ENCODE measurements at places on chromosomes 7 and 10.
A peak's percentile ranks its signal among the peaks of the same experiment; 100 is the strongest.

DNA sequence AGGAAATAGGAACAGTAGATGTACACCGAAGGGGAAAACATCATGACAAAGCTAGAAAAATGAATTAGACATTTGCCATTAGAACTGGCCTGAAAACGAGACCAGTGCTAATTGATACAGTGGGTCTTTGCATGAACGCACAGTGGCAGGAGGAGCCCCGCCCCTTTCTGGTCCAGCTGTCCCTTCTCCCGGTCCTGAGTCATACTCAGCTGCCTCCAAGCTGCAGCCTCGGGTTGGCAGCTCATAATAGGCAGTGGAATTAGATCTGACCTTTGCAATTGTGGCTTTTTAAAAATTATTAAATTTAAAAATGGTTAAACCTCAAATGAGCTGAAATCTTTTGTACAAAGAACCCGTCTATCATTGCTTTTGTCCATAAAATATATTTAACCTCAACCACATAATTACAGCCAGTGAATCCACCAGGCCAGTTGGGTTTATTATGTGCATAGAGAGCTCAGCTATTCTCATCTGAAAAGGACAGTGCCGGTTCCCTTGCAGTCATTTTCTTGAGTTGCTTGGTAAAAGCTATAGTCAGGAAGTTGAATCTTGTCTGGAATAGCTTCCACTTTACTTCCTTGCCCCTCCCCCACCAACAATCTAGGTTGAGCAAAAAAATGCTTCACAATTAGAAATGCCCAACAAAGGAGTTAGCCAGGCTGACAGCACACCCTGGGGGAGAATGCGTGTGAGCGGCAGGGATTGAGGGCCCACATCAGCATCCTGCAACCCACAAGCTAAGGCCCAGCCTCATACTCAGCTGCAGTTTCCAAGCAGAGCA lies 147.1 kb downstream of the BUB3 start:
- DNase-seq = peak; percentile 5

DNA sequence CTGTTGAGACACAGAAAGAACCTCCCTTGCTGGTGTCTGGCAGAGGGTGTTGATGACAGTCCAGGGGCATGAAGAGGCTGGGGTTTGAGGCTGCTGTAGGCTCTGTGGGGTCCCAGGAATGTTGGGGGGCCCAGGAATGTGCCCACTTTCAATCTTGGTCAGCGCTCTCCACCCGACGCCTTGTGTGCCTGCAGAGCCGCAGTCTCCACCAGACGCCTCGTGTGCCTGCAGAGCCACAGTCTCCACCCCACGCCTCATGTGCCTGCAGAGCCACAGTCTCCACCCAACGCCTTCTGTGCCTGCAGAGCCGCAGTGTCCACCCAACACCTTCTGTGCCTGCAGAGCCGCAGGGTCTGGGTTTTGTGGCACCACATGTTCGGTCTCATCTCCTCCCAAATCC lies 84.0 kb downstream of the ADARB2 start:
- no peak for DNase-seq

DNA sequence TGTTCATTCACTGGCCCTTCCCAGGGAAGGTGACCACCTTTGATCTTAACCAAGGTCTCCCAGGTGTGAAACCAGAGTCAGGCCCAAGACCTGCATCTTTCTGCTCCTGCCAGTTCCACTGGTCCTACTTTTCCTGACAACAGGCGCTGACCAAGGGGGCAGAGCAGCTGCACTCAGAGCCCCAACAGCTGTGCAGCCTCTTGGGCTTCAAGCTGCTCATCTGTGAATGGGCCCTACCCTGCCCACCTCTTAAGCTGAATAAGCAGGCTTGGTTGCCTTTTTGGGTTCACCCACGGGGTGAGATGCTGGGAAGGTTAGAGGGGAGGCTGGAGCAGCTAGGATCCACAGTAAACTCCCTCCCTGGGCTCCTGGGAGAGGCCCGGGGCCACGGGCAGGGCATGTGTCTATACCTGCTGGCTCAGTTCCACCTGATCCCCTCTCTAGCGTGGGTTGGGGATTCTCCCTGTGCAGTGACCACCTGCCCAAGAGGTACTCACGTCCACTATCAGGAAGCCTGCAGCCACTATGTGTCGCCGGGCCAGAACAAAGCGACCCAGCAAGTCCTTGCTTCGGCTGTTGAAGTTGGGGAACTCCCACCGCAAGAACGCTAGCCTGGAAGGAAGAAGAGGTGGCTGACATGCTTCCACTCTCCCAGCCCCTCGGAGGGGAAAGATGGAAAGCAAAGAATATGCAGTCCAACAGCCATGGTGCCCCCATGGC lies 10.6 kb downstream of the TBRG4 start:
- no peak for DNase-seq

DNA sequence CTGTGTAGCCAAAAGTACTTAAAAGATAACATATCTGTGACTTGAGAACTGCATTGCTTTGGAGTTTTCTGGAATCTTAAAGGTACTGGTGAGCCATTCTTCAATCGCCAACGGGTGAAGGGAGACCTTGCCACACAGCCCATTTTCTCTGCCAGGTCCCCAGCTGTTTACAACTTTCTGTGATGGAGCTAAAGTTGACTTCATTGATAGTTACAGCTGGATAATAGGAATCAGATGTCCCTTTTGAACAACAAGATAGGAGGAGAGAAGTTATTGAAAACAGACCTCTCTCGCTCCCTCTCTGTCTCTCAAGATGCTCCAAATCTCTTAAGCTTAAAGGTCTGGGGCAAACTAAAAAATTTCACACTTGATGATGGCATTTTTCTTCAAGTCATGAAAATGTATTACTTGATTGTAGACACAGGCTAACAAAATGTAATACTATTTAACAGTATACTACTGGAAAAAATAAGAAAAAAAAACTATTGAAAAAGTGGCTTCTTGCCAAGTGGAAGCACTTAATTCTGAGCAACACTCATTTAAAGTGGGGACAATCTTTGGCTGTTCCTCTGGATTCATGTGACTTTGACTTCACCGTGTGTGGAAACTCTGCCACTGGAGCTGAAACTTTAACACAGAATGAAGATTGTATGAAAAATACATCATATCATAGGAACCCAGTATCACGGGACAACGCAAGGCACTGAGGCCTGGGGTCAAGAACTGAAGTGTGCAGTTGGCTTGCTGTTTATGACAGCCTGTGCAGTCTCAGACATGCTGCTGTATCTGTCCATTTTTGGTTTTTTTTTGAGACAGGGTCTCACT lies 78.4 kb upstream of the AFAP1L2 start:
- DNase-seq = no peak

GRCh38 chr7:137934941-137935883 lies 66.7 kb downstream of the CREB3L2 start:
- DNase-seq = no peak

- no peak for DNase-seq
Observed at GRCh38 chr10:123689880-123690279, 23.7 kb downstream of the GPR26 start.

- no peak for DNase-seq
Observed at GRCh38 chr7:99079104-99079503, 64.8 kb downstream of the SMURF1 start.

- DNase-seq = no peak
Observed at GRCh38 chr10:52077814-52078213, 236.3 kb upstream of the DKK1 start.

GRCh38 chr10:21675157-21675796 lies 141.2 kb downstream of the MLLT10 start:
- DNase-seq = peak; percentile 25

GRCh38 chr7:117237646-117238045 lies 85.2 kb downstream of the WNT2 start:
- no peak for DNase-seq

Data from fibroblast of upper back skin (primary cell).